ENCODE measurements at places on chromosomes 6 and 20. TPM values are rescaled to one million over a fixed set of nuclear protein-coding genes. Genes with fewer than 3 reads are reported as not detected.

Gene LINC00237
- not detected for total RNA-seq

Gene GRIK2
- total RNA-seq, result 0.67 TPM

DNA sequence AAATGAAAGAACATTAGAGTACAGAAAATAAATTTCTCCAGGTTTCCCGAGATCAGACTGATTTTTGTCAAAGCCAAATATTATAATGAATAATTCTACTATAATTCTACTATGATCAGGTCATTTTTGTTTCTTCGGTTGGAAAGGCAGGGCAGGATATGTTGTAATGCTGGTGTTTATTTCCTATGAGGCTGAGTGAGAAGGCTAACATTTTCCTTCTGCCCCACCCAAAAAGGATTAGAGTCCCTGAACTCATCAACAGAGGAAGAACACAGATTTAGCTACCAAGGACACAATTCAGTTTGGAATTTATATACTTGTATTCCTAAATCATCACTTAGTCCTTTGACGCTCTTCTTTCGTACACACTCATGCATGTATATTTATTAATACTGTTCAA lies 318.9 kb downstream of the SYNE1 start:
- no peak for DNase-seq

DNA sequence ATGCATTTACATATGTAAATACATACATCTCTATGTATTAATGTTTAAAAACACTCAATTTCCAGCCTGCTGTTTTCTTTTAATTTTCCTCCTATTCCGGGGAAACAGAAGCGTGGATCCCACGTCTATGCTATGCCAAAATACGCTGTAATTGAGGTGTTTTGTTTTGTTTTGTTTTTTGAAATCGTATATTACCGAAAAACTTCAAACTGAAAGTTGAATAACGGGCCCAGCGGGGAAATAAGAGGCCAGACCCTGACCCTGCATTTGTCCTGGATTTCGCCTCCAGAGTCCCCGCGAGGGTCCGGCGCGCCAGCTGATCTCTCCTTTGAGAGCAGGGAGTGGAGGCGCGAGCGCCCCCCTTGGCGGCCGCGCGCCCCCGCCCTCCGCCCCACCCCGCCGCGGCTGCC lies 355 bp upstream of the BMP2 start:
- DNase-seq, result no peak

DNA sequence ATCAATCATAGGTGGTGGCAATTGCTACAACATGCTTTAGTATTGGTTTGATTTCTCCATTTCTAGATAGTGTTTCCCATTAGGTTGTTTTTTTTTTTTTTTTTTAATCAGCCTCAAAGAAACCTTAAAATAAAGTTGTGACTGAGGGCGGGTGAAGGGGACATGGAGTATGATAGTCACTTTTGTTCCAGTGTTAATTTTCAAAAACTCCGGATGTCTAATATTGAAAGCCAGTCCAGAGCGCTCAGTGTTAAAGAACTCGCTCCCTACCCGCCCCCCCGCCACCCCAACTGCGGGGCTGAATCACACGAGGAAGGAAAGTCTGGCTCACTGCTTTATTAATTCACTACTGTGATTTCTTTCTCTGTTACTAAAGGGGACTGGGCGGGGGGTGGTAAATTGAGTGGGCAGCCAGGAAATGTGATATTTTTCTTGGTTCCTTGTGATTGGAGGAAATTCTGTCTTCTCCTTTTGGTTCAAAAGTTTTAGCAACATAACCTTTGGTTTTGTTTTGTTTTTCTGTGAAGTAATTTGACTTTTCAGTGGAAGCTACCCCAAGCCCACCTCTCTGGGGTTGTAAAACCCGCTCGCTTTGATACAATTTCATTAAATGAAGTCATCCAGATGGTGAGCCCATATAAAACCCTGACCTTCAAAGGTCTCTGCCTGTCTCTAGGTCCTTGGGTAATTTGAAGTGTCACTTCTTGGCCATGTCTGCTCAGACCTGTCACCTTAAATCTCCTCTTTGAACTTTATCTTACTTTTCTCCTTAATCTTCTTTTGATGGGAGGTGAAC lies 38.0 kb downstream of the TNFAIP3 start:
- DNase-seq, result no peak

Data from cardiac septum (tissue), 1 donor.